ENCODE measurements at places on chromosomes 16 and 17. TPM values are rescaled to one million over a fixed set of nuclear protein-coding genes. Genes with fewer than 3 reads are reported as not detected.

- H3K4me3 ChIP-seq: no peak overlapping the region
- no peaks in the 10 kb centered on the region for H3K36me3 ChIP-seq
- H3K27ac ChIP-seq: no peak overlapping the region
- H3K27me3 ChIP-seq: no peaks in the 10 kb centered on the region
- H3K4me1 ChIP-seq: no peaks in the 10 kb centered on the region
- no peak for DNase-seq
These were observed 745.2 kb downstream of the WWOX start for GRCh38 chr16:78844682-78845081.

DNA sequence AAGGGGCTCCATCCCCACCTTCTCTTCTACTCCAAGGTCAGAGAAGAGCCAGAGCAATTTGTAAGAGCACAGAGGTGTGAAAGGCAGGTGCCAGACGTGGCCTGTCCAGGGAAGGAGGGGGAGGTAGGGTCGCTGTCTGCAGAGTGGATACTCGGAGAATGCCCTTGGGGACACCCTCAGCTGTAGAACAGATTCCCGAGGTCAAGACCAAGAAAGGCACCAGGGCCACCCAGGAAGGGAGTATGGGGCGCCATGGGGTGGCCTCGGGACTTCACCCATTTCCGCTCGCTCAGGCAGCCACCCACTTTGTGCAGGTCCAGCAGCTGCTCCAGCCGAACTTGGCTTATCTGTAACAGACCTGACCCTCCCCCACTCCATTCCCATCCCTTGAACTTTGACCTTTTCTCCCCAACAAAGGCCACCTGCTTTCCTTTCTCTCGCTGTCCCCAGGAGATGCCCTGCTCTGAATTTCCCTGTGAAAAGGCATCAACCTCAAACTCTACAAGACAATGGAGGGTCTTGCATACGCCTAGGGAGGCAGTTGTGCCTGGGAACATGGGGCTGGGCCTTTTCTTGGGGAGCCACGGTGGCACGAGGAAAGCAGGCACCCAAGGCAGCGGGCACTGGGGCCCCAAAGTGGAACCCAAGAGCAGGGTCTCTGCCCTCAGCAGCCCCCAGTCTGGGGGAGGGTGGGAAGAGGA lies 11.3 kb upstream of the AXIN2 start:
- no peak overlapping the region for H3K4me3 ChIP-seq
- H3K4me1 ChIP-seq: no peaks in the 10 kb centered on the region

DNA sequence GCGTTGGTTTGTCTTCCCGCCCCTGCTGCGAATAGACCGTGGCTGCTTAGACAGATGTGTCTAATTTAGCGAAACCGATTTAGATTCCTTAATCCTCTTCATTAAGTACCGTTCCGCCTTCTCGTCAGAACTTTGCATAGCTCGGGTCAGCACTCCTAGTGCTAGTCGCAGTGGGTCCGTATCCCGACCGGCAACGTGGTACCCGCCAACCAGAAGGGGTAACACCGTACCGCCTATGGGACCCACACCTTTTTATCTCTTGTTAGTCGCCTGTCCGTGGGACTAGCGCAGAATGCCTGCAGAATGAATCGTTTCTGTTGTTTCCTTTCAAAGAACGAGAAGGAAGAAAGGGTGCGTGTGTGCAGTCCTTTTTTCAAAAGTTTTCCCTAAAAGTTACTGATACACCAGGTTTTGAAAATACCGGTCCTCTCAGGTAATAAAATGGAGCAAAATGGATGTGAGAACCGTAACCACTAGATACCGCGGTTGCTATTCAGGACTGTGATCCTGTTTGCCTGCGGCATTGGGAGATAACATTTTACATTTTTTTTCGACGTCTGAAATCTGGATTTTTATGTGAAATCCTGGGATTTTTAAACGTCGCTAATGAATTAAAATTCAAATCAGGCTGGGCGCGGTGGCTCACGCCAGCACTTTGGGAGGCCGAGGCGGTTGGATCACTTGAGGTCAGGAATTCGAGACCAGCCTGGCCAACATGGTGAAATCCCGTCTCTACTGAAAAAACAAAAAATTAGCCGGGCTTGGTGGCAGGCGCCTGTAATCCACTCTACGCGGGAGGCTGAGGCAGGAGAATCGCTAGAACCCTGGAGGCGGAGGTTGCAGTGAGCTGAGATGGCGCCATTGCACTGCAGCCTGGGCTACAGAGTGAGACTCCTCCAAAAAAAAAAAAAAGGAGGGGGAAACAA lies 998 bp upstream of the SRSF1 start:
- H3K27me3 ChIP-seq: no peaks in the 10 kb centered on the region
- H3K27ac ChIP-seq: peak overlapping the region; percentile 99
- peaks cover 43% of the 10 kb centered on the region for H3K4me1 ChIP-seq
- peaks cover 50% of the 10 kb centered on the region for H3K36me3 ChIP-seq
- DNase-seq: no peak

GRCh38 chr16:83926726-83927397 lies 26.2 kb upstream of the OSGIN1 start:
- H3K36me3 ChIP-seq: no peaks in the 10 kb centered on the region
- DNase-seq: peak; percentile 71
- H3K4me1 ChIP-seq: no peaks in the 10 kb centered on the region
- no peak overlapping the region for H3K4me3 ChIP-seq

- no peak for DNase-seq
- H3K36me3 ChIP-seq: peaks cover 44% of the 10 kb centered on the region
- no peak overlapping the region for H3K27ac ChIP-seq
These were observed 21.4 kb upstream of the SLC6A4 start for GRCh38 chr17:30256756-30257506.

DNA sequence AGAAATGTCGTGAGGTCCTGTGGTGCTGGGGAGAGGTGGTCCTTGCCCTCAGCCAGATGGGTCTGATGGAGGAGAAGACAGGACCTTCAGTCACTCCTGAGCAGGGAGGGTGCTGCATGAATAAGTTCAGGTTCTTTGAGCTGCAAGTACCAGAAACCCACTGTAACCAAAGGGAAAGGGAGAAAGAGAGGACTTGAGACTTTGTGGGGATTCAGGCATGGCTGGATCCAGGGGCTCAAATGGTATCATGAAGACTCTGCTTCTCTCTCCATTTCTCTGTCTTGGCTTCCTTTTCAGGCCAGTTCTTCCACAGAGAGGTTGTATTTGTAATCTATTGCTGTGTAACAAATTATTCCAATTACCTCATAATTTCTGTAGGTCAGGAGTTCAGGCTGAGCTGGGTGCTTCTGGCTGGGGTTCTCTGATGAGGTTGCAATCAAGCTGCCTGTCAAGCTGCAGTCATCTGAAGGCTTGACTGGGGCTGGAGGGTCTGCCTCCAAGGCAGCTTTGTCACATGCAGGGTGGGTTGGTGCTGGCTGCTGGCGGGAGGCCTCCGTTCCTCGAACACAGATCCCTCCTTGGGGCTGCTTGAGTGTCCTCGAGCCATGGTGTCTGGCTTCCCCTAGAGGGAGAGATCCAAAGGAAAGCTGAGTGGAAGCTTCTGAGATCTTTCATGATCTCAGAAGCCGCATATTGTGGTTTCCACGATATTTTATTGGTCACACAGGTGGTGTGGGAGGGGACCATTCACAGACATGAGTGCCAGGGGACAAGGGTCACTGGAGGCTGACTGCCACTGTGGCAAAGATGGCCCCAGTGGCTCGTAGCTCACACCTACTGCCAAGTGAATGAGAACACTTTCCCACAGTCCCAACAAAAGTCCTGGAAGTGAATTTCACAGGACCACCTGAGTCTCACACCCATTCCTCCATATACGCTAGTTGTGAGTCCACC lies 5.9 kb upstream of the ADCY7 start:
- peaks cover 55% of the 10 kb centered on the region for H3K4me1 ChIP-seq
- peaks cover 14% of the 10 kb centered on the region for H3K27me3 ChIP-seq
- no peak for DNase-seq
- H3K36me3 ChIP-seq: peaks cover 10% of the 10 kb centered on the region
- H3K4me3 ChIP-seq: no peak overlapping the region

- no peak overlapping the region for H3K4me3 ChIP-seq
- no peaks in the 10 kb centered on the region for H3K4me1 ChIP-seq
- H3K27me3 ChIP-seq: no peaks in the 10 kb centered on the region
- no peak for DNase-seq
- no peak overlapping the region for H3K27ac ChIP-seq
These were observed 33.8 kb upstream of the CLEC18A start for GRCh38 chr16:69917311-69917710.

- DNase-seq: no peak
These were observed 219.4 kb upstream of the CIBAR2 start for GRCh38 chr16:85331688-85332087.

DNA sequence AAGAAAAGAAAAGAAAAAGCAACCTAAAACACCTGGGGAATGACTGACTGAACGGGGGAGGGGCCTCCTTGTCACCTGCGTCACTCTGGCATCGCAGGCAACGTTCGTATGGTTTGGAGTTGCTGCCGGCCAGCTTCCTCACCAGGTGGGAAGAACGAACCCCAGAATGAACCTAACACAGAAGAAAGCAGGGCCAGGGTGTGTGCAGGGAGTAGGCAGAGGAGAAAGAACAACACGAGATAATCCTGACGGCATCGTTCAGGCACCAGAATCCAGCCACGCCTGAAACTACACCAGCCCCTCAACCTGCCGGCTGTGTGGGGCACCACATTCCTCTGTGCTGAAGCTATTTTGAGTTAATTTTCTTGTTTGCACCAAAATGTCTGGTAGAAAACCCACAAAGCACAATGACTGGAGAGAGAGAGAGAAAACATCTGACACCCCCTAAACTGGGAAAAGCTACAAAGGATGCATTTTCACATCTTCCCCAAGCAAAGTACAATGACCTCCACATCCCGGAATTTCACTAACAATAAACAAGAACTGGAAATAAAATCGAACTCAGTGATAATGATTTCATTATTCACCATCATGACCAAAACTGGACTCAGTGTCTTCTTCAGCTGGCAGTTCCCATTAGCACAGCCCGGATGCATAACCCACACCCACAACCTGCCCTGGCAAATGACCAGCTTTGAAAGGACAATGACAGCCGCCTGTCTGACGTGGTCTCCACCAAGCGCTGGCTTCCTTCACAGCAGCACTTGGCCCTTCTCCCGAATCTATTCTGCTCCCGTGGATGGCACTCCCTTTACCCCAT lies 23.6 kb downstream of the RAB40B start:
- H3K4me1 ChIP-seq: no peaks in the 10 kb centered on the region
- no peaks in the 10 kb centered on the region for H3K36me3 ChIP-seq
- H3K4me3 ChIP-seq: no peak overlapping the region
- H3K27ac ChIP-seq: no peak overlapping the region
- no peaks in the 10 kb centered on the region for H3K27me3 ChIP-seq

- DNase-seq: no peak
- no peaks in the 10 kb centered on the region for H3K36me3 ChIP-seq
- peaks cover 4% of the 10 kb centered on the region for H3K27me3 ChIP-seq
- H3K4me1 ChIP-seq: no peaks in the 10 kb centered on the region
These were observed 169.3 kb downstream of the CDH13 start for GRCh38 chr16:82796047-82796446.

GRCh38 chr16:56193951-56194726 lies 2.9 kb downstream of the GNAO1 start:
- H3K4me3 ChIP-seq: peak overlapping the region; percentile 62
- H3K27ac ChIP-seq: no peak overlapping the region
- no peaks in the 10 kb centered on the region for H3K36me3 ChIP-seq
- peaks cover 29% of the 10 kb centered on the region for H3K4me1 ChIP-seq
- peak; percentile 78 for DNase-seq

- peaks cover 35% of the 10 kb centered on the region for H3K4me1 ChIP-seq
- H3K36me3 ChIP-seq: no peaks in the 10 kb centered on the region
- no peak overlapping the region for H3K4me3 ChIP-seq
- peak overlapping the region; percentile 31 for H3K27ac ChIP-seq
These were observed 32.6 kb downstream of the RAI1 start for GRCh38 chr17:17713839-17714238.

DNA sequence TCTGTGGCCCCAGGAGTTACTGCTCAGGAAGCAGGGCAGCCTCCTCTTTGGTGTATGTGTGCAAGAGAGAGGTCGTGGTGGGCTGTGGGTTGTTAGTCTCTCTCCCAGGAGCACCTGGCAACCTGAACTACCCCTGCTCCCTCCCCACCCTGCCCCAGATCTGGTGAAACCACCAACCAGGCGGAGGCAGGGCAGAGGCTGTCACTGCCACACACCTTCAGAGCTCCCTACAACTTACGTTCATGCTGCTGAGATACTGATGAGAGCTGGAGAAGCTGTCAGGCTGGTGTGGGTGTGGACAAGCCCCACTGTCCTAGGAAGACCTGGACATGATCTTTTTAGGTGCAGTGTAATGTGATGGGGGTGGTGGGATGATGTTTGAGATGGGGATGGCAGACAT lies 24.3 kb downstream of the GOSR2 start:
- no peak overlapping the region for H3K4me3 ChIP-seq
- H3K36me3 ChIP-seq: peaks cover 2% of the 10 kb centered on the region
- H3K27me3 ChIP-seq: no peaks in the 10 kb centered on the region
- H3K27ac ChIP-seq: no peak overlapping the region
- no peak for DNase-seq
- H3K4me1 ChIP-seq: peaks cover 27% of the 10 kb centered on the region

DNA sequence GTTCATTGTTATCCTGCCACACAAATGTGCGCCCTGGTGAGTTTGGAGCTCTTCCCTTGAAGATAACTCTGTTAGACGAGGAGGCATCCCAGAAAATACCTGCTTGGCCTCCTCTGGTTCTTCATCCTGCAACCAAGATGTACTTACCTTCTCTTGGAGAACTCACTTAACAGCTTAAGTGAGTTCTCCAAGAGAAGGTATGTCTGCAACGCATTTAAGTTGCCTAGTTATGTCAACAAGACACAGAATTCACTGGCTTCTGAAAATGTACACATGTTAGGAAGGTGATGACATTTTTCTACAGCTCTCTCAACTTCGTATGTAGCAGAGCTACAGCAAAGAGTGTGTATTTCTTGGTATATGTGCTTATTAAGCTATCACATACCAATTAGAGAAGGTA lies 78.6 kb upstream of the NOG start:
- no peak for DNase-seq
- no peaks in the 10 kb centered on the region for H3K4me1 ChIP-seq
- peaks cover 7% of the 10 kb centered on the region for H3K27me3 ChIP-seq
- no peak overlapping the region for H3K4me3 ChIP-seq
- H3K36me3 ChIP-seq: no peaks in the 10 kb centered on the region

The CDRT15L2 gene
- not detected for total RNA-seq

The KRT9 gene
- total RNA-seq: not detected

The BICDL2 gene
- total RNA-seq: 0.84 TPM

The CDK5R1 gene
- total RNA-seq: 6.5 TPM

The ITGAD gene
- 0.13 TPM for total RNA-seq

The NARF gene
- 112 TPM for total RNA-seq

The ITGA2B gene
- 0.39 TPM for total RNA-seq

The ITGAX gene
- 22.7 TPM for total RNA-seq

Measured in activated CD8-positive, alpha-beta T cell treated with anti-CD3 and anti-CD28 coated beads, Interleukin-2, amount 10 ng/mL, durations not matched to agents 7 days and 5 days (primary cell).